SK-N-SH (cell line): ENCODE measurements at places on chromosomes 3 and 15.

DNA sequence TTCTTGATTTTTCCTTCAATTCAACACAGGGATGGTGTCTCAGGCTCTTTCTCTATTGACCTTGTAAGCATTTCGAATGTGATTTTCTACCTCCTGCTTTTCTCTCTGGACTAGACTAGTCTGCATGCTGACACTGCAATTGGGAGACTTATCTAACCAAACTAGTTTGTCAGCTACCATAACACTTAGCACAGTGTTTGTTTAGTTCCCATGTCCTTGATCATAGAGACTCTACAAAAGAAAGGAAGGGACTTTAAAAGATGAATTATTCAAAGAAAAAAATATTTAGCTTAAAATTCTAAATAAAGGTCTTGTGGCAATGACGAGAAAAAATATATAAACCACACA lies 407.0 kb downstream of the ERC2 start:
- no peak for DNase-seq

DNA sequence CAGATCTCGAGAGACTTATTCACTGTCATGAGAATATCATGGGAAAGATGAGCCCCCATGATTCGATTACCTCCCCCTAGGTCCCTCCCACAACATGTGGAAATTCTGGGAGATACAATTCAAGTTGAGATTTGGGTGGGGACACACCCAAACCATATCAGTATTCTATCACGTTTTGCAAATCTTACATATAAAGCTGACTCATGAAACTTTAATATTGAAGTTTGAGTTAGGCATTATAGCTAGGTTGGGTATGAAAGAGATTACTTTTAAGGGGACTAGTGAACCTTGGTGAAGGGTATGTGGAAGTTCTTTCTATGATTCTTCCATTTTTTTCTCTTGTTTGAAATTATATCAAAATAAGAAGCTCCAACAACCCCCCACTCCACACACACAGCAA lies 117.7 kb upstream of the RASGRP1 start:
- no peak for DNase-seq

DNA sequence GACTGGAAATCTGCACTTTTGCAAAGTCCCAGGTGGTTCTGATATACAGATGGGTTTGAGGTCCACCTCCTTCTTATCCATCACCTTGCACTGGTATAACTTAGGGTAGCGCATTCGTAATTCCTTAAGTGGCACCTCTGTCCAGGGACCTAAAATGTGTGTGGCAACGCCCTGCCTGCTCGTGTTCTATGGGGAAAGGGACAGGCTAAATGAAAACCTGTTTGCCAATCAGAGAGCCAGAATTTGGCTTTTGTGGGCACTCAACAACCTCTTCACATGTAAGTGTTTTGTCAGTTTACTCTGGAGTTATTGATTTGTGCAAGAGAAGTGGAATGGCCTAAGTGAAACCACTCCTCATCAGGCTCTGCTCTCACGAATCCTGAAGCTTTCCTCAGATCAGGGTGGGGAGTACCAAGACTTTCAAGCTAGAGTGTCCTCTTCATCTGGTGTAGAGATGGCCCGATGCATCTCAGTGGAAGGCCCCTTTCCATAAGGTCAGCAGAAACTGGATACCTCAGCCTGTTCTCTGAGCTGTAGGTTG lies 138.3 kb downstream of the ALDH1A2 start:
- DNase-seq = no peak

DNA sequence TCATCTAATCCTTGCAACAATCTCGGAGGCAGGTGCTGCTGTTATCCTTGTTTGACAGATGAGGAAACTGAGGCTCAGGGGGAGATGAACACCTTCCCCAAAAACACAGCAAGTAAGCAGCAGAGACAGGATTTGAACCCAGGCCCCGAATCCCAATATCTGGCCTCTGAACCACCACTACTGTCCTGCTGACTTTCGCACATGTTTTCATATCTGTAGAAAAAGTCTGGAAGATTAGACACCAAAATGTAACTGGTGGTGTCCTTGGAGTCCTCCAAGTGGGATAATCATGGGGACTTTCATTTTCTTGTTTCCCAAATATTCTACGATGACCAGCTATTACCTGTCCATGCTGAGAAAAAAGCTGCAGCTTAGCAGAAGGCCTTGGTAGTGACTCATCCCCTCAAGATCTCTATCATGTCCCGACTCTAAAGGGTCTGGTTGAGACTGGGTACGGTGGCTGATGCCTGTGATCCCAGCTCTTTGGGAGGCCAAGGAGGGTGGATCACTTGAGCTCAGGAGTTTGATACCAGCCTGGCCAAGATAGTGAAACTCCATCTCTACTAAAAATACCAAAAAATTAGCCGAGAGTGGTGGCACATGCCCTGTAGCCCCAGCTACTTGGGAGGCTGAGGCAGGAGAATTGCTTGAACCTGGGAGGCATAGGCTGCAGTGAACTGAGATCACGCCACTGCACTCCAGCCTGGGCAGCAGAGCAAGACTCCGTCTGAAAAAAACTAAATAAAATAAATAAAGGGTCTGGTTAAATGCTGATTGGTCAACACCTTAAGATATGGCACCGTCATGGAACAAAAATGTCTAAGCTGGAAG lies 8.6 kb downstream of the IRAK2 start:
- DNase-seq = no peak

- no peak for DNase-seq
Observed at GRCh38 chr3:13301286-13301987, 118.7 kb downstream of the NUP210 start.

DNA sequence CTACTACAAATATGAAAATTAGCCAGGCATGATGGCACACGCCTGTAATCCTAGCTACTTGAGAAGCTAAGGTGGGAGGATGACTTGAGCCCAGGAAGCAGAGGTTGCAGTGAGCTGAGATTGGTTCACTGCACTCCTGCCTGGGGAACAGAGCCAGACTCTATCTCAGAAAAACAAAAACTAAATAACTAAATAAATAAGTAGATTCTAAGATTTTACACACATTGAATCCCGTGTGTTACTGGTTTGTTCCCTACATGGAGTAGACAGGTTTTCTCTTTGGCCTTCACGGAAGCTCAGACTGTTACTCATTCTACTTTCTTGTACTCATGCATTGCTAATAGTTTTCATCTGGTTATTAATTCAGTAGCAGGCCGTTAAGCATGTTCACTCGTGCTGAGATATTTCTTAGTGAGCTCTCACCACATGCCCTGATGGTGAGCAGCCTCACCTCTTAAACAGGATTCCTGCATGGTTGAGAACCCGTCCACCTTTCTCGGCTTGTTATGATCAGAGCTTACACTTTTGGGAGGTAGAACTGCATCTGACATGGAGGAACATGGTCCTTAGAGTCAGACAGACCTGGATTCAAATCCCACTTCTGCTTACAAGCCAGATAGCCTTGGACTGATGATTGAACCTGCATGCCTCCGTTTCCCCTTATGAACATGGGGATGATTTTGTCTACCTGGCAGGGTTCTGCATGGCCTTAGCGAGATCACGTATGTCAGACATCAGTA lies 49.1 kb downstream of the CMTM7 start:
- DNase-seq = no peak

GRCh38 chr15:78399091-78399490 lies 38.9 kb upstream of the IREB2 start:
- DNase-seq = no peak

- DNase-seq = no peak
Observed at GRCh38 chr3:43971486-43971885, 270.2 kb upstream of the TOPAZ1 start.

- peak; percentile 40 for DNase-seq
Observed at GRCh38 chr3:100603469-100603868, 5.9 kb upstream of the ADGRG7 start.

GRCh38 chr3:43872901-43873300 lies 182.2 kb downstream of the ABHD5 start:
- no peak for DNase-seq
